ENCODE measurements at places on chromosomes 3 and 15.

GRCh38 chr3:58514405-58514804 lies 22.5 kb downstream of the KCTD6 start:
- DNase-seq, result no peak

DNA sequence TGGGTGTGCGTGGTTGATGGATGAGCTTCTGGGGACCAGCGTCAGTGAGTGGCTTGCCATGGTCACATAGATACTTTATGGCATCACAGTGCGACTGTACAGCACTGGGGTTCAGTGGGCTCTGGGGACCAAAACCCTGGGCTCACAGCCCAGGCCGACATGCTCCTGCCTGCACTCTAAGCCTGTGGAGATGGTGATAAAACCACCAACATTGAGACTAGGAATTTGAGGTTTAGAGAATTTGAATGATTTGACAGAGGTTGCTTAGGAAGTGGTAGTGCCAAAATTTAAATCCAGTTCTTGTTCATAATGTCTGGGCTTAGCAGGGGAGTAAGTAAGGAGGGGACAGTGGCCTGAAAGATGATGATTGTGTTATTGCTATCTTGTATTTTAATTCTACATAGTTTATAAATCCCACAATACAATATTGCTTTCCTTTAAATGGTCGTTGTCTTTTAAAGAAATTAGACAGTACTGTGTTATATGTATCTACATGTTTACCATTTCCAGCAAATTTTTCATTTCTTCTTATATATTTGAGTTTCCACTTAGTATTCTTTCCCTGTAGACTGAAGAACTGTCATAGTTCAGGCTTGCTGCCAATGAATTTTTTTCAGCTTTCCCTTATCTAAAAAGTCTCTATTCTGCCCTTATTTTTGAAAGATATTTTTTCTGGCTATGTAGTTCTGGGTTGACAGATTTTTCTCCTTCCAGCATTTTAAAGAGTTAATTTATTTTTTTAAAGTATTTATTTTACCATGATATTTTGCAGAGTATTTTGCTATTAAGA lies 235.4 kb upstream of the RGMA start:
- DNase-seq, result no peak

GRCh38 chr15:43423793-43424192 lies 52.9 kb downstream of the TUBGCP4 start:
- no peak for DNase-seq

GRCh38 chr15:68794307-68794706 lies 26.4 kb downstream of the ANP32A start:
- no peak for DNase-seq

DNA sequence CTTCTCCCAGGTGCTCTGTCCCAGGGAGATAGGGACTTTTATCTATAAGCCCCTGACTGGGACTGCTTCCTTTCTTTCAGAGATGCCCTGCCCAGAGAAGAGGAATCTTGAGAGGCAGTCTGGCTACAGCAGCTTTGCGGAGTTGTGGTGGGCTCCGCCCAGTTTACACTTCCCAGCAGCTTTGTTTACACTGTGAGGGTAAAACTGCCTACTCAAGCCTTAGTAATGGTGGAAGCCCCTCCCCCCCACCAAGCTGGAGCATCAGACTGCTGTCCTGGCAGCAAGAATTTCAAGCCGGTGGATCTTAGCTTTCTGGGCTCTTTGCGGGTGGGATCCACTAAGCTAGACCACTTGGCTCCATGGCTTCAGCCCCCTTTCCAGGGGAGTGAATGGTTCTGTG lies 253.8 kb upstream of the ARL6 start:
- no peak for DNase-seq

- DNase-seq, result no peak
Measured at GRCh38 chr3:29610781-29611180, 329.9 kb downstream of the RBMS3 start.

DNA sequence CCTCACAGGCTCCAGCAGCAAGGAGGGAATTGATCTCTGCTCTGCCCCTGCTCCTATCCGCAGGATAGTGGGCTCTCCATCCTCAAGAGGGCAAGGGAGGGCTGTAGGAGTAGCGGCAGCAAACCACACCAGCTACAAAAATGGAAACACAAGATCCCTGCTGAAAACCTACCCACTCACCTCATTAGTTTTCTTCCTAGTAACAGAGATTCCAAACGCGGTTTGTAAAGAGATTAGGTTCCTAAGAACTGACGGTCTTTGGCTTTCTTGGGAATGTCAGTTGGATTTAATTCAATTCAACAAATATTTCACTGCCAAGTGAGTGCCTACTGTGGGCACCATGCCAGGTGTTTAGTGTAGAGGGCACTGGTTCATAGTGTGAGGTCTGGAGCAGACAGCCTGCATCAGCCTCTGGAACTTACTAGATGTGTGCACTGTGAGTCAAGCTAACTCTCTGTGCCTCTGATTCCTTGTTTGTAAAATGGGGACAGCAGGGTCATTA lies 84.7 kb downstream of the MRPL46 start:
- no peak for DNase-seq

- no peak for DNase-seq
Measured at GRCh38 chr3:180421721-180422120, 180.2 kb upstream of the TTC14 start.

GRCh38 chr3:191762323-191762960 lies 301.5 kb downstream of the PYDC2 start:
- DNase-seq, result no peak

DNA sequence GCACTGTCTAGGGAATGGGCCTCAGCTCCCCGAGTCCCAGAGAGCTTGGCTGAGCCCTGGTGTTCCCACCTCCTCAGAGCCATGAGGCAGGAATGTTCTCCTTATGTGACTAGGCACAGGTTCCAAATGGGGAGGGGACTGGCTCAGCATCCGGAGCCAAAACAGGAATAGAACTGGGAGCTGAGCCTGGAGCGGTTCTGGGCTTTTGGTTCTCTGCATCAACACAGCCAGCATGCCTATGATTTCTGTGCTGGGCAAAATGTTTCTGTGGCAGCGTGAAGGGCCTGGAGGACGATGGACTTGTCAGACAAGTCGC lies at the start of gene FAM131A:
Gene FAM131A (plus strand): TSS at position 202 of the 316 bp plus-strand sequence. CDS start 31 bp downstream, at position 233.
- DNase-seq, result no peak

GRCh38 chr3:15458212-15458780 lies 30.9 kb downstream of the EAF1 start:
- no peak for DNase-seq

DNA sequence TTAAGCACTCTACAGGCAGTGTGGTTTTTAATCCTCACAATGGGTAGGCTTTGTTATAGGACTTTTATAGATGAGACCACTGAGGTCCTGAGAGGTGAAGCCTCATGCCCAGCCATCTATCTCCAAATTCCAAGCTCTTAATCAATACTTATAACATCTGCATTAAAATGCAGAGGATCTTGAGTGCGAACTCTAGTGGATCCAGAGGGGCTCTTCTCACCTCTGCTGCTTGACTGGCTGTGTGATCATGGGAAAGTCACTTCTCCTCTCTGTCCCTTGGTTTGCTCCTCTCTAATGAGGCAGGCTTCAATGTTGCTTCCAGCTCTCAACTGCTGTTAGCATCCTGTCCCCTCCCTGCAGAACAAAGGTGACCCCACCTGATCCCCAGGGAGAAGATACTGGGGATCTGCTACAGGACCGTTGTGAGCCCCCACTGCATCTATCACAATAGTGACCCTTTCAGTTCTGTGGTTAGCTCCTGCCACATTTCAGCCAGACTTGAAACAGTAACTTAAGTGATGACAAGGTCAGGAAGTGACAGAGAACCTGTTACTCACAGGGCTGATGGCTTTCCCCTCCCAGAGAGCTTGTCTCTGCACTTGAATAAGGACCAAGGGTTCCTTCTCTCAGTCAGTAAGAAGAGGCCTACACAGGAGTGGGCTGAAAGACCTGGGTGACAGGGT lies 1.3 kb downstream of the SLC27A2 start:
- DNase-seq, result no peak

GRCh38 chr3:101846709-101847108 lies 2.6 kb upstream of the NFKBIZ start:
- no peak for DNase-seq

DNA sequence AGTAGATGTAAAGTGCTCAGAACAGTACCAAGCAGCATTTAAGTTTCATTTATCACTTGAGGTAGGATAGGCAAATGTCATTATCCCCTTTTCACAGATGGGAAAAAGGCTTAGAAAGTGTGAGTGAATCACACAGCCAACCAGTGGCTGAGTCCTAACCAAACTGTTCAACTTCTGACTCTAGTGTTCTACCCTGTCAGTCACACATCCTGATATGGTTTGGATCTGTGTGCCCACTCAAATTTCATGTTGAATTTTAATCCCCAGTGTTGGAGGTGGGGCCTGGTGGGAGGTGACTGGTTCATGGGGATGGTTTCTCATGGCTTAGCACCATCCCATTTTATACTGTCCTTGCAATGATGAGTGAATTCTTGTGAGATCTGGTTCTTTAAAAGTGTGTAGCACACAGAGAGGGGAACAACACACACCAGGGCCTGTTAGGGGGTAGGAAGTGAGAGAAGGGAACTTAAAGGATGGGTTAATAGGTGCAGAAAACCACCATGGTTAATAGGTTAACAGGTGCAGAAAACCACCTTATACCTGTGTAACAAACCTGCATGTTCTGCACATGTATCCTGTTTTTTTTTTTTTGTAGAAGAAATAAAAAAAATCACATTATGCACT lies 304.7 kb downstream of the SUCLG2 start:
- no peak for DNase-seq

DNA sequence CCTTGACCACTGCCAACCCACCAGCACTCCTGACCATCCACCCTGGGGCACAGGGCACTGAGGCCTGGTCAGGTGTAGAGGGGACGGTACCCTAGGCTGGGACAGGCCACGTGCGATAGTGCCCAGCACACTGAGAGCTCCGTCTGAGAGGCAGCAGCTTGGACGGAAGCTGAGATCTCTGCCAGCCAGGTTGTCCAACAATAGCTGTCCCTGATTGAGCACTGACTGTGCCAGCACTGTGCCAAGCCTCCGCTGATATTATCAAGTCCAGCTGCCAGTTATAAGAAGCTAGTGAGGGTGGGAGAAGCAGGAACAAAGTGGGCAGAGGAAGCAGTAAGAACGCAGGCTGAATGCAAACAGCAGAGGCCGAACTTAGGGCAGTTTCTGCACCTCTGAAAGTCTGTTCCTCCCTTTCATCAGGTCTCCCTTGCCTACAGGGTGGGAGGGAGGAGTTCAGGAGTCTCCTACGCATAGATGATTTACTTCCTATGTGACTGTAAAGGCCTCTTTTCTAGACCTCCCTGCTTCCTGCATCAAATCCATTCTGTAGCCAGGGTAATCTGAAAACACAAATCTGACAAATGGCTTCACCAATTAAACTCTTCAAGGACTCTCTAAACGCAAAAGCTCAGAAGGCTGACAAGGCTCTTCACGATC lies 29.7 kb downstream of the MRPS11 start:
- no peak for DNase-seq

DNA sequence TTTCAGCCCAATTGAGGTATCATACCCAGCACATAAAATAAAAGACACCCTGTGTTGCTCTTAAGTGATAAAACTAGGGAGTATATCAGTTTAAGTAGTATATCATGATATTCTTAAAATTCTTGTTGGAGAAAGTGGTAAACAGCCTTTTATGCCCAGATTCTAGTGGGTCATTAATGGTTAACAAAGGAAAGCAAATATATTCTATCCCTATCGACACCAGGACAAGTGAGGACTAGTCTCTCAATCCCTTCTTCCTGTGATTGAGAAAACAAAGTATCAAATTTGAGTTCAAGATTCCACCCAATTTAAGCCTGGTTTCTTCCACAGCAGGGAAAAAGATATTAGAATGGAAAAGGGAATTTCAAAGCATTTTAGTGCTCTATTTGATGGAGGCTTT lies 142.4 kb upstream of the IL12A start:
- no peak for DNase-seq

DNA sequence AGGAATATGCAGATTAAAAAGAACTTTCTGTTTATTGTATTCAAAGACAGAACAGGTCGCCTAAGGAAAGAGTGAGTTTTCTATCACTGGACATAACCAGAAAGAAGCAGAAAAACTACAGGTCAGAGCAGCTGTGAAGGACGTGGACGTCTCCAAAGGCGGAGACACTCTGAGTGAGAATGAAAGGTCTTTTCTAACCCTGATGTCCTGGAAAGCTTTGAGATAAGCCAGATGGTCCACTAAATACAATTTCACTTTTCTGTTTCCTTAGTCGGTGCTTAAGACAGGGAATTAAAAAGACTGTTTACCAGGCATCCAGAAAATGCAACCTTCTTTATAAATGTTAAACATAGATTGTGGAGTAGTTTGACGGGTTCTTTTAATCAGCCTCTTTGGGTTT lies 360.4 kb downstream of the FGF12 start:
- DNase-seq, result no peak

DNA sequence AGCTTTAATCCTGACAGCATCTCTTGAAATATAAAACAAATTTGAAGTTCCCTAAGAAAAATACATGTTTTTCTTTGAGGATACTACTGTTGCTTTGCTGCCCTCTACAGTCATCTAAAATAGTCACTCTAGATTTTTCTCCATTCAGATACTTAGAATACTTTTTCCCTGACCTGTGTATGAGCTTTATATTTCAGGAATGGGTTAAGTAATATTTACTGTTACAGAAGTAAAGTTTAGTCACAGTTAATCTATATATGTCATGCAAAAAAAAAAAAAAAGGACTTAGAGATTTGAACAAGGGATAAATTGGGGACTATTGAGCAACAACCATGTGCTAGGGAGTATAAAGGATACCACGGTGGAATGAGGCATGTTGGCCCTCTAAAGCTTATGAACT lies 8.8 kb downstream of the NECTIN3 start:
- DNase-seq, result no peak

DNA sequence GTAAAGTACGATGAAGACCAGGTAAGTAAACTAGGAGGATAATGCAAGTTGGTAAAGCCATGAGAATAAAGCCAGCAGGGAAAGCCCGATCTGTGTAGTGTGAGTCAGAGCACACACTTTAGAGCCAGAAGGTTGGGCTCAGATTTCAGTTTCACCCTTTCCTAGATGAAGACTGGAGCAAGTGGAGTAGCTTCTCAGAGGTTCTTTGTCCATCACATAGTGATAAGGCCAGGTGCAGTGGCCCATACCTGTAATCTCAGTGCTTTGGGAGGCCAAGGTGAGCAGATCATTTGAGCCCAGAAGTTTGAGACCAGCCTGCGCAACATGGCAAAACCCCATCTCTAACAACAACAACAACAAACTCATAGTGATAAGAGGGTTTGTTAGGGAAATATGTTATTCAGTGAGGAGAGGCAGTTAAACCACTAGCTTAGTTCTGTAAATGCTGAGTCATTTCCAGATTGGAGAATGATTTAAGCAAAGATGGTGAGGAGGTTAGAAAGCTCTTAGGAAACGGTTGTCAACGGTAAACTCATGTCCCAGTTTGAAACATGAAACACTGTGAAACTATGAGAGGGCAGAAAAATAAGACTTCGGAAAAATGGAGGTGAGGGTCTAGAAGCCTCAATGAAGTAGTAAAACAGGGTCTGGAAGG lies 39.0 kb downstream of the IL12A start:
- no peak for DNase-seq

- DNase-seq, result no peak
Measured at GRCh38 chr15:85335193-85335942, 45.0 kb upstream of the AKAP13 start.

GRCh38 chr15:36529296-36530011 lies 50.0 kb upstream of the CDIN1 start:
- DNase-seq, result no peak

Data from CD4-positive, alpha-beta T cell (primary cell).